ENCODE measurements at places on chromosomes 16 and 17. TPM values are rescaled to one million over a fixed set of nuclear protein-coding genes. Genes with fewer than 3 reads are reported as not detected.

GRCh38 chr17:79982986-79983385, 52.7 kb downstream of the TBC1D16 start:
- H3K27ac ChIP-seq = no peak overlapping the region
- no peaks in the 10 kb centered on the region for H3K27me3 ChIP-seq
- no peak for DNase-seq
- peaks cover 22% of the 10 kb centered on the region for H3K4me1 ChIP-seq
- H3K4me3 ChIP-seq = no peak overlapping the region

- no peak overlapping the region for H3K4me3 ChIP-seq
- DNase-seq = no peak
- no peaks in the 10 kb centered on the region for H3K36me3 ChIP-seq
These were observed 11.7 kb downstream of the ATPAF2 start for GRCh38 chr17:18027280-18027679.

Gene CCL4
- not detected for total RNA-seq

Gene G6PC1
- not detected for total RNA-seq

Gene CTRL
- 0.40 TPM for total RNA-seq

GRCh38 chr17:47895347-47895855, 635 bp upstream of the SP2 start:
- H3K27ac ChIP-seq = no peak overlapping the region
- DNase-seq = no peak
- H3K27me3 ChIP-seq = no peaks in the 10 kb centered on the region
- H3K4me3 ChIP-seq = peak overlapping the region; percentile 83

DNA sequence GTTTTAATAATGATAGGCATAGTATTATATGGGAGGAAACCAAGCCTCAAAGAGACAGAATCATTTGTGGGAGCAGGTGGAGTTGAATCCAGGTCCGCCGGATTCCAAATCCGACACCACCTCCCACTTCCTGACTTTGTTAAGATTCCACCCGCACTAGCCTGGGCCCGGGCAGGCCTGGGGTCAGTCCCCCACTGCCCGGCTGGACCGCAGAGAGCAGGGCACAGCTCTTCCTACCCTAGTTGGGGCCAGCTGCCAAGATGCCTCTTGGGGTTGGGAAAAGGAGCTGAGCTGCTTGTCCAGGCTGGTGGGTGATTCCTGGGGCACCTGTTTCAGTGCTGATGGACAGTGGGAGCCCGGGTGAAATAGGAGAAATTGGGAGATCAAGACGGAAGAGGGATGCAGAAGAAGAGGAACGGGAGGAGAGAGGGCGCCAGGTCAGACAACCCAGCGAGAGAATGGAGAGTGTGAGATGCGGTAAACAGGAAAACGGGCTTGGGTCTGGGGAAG, 53.9 kb downstream of the OR1D5 start:
- H3K27ac ChIP-seq = no peak overlapping the region
- H3K4me1 ChIP-seq = no peaks in the 10 kb centered on the region
- H3K36me3 ChIP-seq = no peaks in the 10 kb centered on the region
- no peaks in the 10 kb centered on the region for H3K27me3 ChIP-seq

- peaks cover 18% of the 10 kb centered on the region for H3K36me3 ChIP-seq
These were observed 1.8 kb upstream of the SYNRG start for GRCh38 chr17:37610971-37611370.

- no peaks in the 10 kb centered on the region for H3K36me3 ChIP-seq
- no peak for DNase-seq
- no peak overlapping the region for H3K27ac ChIP-seq
- H3K4me1 ChIP-seq = no peaks in the 10 kb centered on the region
- H3K4me3 ChIP-seq = no peak overlapping the region
These were observed 55.3 kb downstream of the USP10 start for GRCh38 chr16:84754956-84755672.

Gene MT1M
- not detected for total RNA-seq

- peaks cover 11% of the 10 kb centered on the region for H3K4me1 ChIP-seq
- H3K27me3 ChIP-seq = no peaks in the 10 kb centered on the region
- H3K36me3 ChIP-seq = no peaks in the 10 kb centered on the region
- no peak overlapping the region for H3K4me3 ChIP-seq
- no peak overlapping the region for H3K27ac ChIP-seq
- DNase-seq = no peak
These were observed 274.4 kb downstream of the CEP112 start for GRCh38 chr17:65917560-65917959.
